Right renal cortex interstitium (tissue), 3 donors: ENCODE measurements at places on chromosomes 7 and 10. TPM values are rescaled to one million over a fixed set of nuclear protein-coding genes. Genes with fewer than 3 reads are reported as not detected.

DNAH11 gene
- 2.2 TPM for polyA plus RNA-seq

ZRANB1 gene
- 30.1 TPM for polyA plus RNA-seq

SLC16A9 gene
- polyA plus RNA-seq: 46.6 TPM

AZGP1 gene
- polyA plus RNA-seq: 73.4 TPM

LIPN gene
- not detected for polyA plus RNA-seq

CYP2C18 gene
- 0.24 TPM for polyA plus RNA-seq

ASIC3 gene
- polyA plus RNA-seq: 1.1 TPM

GPR85 gene
- 0.71 TPM for polyA plus RNA-seq

ANKRD7 gene
- 3.7 TPM for polyA plus RNA-seq

LIPM gene
- polyA plus RNA-seq: 0.11 TPM

UNC5B gene
- 48.3 TPM for polyA plus RNA-seq

SLC18A3 gene
- polyA plus RNA-seq: not detected

CCZ1B gene
- 63.3 TPM for polyA plus RNA-seq

SLC25A13 gene
- polyA plus RNA-seq: 41.4 TPM

ANKMY2 gene
- 36.2 TPM for polyA plus RNA-seq

PLA2G12B gene
- polyA plus RNA-seq: 9.3 TPM

CDK5 gene
- polyA plus RNA-seq: 15.1 TPM

PON2 gene
- polyA plus RNA-seq: 181 TPM

ASCC1 gene
- polyA plus RNA-seq: 43.6 TPM

CUX1 gene
- polyA plus RNA-seq: 94.4 TPM

MNX1 gene
- 0.10 TPM for polyA plus RNA-seq

GOLGA7B gene
- 0.42 TPM for polyA plus RNA-seq

AQP1 gene
- polyA plus RNA-seq: 218 TPM

HOXA9 gene
- polyA plus RNA-seq: 95.9 TPM

GTF2IRD2 gene
- 22.0 TPM for polyA plus RNA-seq

CDHR1 gene
- 0.53 TPM for polyA plus RNA-seq

NKX2-3 gene
- not detected for polyA plus RNA-seq

MEIG1 gene
- 1.4 TPM for polyA plus RNA-seq

CALML5 gene
- not detected for polyA plus RNA-seq

MYL10 gene
- 0.21 TPM for polyA plus RNA-seq

ADAM12 gene
- 26.1 TPM for polyA plus RNA-seq

MAT1A gene
- polyA plus RNA-seq: 1.2 TPM

CLDN12 gene
- 48.8 TPM for polyA plus RNA-seq

COL1A2 gene
- polyA plus RNA-seq: 651 TPM

TUBB8 gene
- 0.69 TPM for polyA plus RNA-seq

HOGA1 gene
- 47.1 TPM for polyA plus RNA-seq

JAZF1 gene
- polyA plus RNA-seq: 14.1 TPM

CFAP46 gene
- polyA plus RNA-seq: 6.7 TPM

PTN gene
- polyA plus RNA-seq: 197 TPM

OR2A12 gene
- polyA plus RNA-seq: not detected
